Activated naive CD8-positive, alpha-beta T cell treated with anti-CD3 and anti-CD28 coated beads, Interleukin-2, amount 50 U/mL, for 24 hours (primary cell): ENCODE measurements at places on chromosomes 12 and 14.
A peak's percentile ranks its signal among the peaks of the same experiment; 100 is the strongest.

- DNase-seq = no peak
These were observed 70.7 kb downstream of the NOVA1 start for GRCh38 chr14:26527095-26527494.

- no peak for DNase-seq
These were observed 439.8 kb upstream of the OR4E1 start for GRCh38 chr14:22113401-22113800.

GRCh38 chr12:64993461-64993860, 127.6 kb downstream of the WIF1 start:
- no peak for DNase-seq

DNA sequence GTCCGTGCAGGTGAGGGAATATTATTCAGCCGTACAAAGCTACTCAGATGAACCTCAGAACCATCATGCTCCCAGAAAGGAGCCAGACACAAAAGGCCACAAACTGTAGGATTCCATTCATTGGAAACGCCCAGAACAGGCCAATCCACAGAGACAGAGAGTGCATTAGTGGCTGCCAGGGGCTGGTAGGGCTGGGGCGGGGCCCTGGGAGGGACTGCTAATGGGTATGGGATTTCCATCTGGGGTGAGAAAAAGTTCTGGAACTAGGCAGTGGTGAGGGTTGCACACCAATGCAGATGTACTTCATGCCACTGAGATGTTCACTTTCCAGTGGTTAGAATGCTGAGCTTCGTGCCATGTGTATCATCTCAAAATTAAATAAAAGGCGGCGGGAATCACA, 101.1 kb downstream of the RFLNA start:
- DNase-seq = no peak

GRCh38 chr12:92987362-92987761, 58.3 kb upstream of the EEA1 start:
- no peak for DNase-seq

DNA sequence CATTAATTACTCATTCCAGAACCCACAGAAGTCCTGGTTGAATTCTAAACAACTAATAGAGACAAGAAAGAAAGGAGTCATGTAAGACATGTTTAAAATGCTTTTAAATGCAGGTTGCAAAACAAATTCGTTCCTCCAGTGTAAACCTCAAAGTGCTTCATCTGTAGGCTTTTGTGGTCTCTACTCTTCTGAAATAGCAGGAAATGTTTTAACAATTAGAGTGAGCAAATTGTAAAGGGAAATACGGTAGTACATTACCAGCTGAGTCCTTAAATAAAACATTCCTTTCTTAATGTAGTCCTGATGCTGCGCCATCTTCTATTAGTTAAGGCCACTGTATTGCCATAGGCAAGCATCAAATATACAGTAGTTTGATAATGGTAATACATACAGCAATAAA, 1934.2 kb upstream of the SEL1L start:
- no peak for DNase-seq

DNA sequence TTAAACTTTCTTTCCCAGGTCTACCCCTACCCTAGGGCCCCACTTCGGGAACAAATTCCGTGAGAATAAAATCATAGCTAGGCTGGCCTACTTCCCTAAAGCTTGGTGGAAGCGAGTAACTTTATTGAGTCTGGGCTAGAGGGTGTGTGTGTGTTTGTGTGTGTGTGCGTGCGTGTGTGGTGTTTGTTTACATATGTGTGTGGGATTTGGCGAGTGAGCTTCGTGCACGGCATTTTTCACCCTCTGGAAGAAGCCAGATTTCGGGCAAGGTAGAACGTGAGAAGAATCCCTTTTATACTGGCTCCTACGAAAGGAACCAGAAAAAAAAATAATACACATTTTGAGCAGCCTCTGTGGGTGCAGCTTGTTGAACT, 7.5 kb upstream of the LHX5 start:
- DNase-seq = no peak

- no peak for DNase-seq
These were observed 214.0 kb upstream of the NOVA1 start for GRCh38 chr14:26811756-26812305.

- DNase-seq = no peak
These were observed 21.1 kb downstream of the OR10G3 start for GRCh38 chr14:21558703-21559170.

GRCh38 chr12:95674631-95675030, 115.9 kb downstream of the NTN4 start:
- no peak for DNase-seq

DNA sequence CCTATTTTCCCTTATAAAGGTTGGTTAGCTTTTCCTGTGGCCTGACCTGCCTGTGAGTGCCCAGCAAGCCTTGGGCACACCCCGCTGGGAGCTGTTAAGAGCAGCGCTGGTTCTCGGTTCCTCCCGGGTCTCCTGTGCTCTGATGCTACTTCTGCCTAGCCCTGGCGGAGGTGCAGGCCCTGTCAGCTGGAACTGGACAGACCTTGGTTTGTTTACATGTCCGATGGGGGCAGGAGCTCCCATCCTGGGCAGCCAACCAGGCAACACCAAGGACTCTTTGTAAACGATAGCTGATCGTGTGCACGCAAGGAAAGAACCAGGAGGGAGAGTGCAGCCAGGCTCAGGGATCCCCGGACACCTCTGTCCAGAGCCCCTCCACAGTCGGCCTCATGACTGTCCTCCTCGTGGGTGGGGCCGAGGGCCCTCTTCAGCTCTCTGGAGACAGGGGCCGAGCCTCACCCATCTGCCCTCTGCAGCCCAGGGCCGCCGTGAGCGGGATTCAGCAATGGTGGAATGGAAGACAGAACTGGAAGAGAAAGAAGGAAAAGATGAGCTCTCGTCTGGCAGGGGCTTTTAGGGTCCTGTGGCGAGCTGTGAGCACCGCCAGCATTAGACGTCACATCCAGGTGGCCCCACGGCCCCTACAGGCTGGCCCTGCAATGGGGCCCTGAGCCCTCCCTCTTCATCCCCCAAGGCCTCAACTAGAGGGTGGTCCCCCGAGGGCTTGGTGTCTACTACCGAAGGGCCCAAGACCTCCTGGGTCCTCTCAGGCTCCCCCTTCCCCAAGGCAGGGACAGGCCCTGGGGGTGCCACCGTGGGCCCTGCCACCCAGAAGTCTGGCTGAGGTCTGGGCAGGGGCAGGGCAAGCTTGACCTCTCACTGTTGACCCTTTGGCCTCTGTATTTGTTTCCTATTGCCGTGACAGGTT, 12.3 kb downstream of the TNFAIP2 start:
- no peak for DNase-seq

- no peak for DNase-seq
These were observed 141.7 kb downstream of the PIK3C2G start for GRCh38 chr12:18402872-18403611.

DNA sequence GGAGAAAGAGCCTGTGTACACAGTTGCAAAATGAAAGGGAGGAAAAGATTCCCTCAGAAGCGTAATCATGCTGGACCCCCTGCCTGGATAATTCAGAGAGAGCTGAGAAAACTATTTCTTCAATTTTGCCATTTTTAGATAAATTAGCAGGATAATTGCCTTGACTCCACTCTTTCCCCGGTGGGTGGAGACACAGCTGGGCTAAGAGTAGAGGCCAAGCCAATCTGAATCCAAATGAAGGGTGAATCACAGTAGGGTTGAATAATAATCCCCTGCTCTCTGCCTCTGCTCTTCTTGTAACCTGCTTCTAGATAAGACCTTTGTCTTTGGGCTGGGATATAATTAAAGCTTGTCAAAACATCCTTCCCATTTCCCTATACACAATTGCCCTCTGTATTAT, 150.1 kb downstream of the CAPZA3 start:
- no peak for DNase-seq

- DNase-seq = no peak
These were observed 147.4 kb downstream of the RASSF9 start for GRCh38 chr12:85688837-85689236.

GRCh38 chr12:11719678-11720099, 70.2 kb downstream of the ETV6 start:
- DNase-seq = peak; percentile 57

DNA sequence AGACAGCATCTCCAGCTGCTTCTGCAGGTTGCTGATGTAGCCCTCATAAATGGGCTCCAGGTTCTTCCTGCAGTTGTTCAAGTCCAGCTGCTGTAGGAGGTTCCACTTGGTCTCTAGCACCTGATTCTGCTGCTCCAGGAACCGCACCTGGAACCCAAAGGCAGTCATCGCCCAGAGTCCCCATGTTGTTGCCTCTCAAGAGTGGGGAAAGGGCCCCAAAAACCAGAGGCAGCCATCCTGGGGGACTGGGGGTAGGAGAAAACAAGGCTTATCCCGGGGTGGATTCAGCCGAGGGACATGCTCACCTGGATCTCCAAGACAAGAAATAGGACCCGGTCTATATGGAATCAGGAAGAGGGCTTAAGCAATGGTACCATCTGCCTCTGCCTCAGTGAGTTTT, 2.3 kb downstream of the KRT72 start:
- DNase-seq = no peak
